NCI-H1048 (cell line): ENCODE measurements at places on chromosomes 3 and 15.
A peak's percentile ranks its signal among the peaks of the same experiment; 100 is the strongest.

DNA sequence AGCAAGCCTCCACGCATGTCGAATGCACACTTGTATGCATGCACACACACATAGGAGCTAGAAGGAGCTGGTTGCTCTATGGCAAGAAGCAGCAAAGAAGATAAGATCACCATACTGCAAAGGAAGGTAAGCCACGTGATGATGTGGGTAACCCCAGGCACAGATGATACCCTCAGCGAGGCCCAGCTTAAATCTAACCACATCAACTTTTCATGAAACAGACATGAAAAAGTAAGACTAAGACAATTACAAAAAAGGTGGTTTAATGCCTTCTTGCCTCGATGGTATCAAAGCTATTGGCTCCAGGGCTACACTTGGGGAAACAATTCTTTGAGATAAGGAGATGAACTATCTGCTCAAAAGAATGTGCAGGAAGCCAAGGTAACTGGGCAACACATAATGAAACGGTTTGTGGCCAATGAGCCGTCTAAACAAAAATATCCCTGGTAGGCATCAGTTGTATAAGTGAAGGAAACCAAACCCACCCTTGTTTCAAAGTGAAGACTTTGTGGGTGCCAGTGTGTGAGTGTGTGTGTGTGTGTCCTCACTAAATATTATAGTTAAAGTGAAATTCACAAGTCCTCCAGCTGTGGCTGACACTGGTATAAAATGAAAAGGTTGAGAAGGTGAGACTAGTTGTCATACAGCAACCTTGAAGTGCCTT is 365.7 kb upstream of the ICE2 start:
- DNase-seq, result no peak

DNA sequence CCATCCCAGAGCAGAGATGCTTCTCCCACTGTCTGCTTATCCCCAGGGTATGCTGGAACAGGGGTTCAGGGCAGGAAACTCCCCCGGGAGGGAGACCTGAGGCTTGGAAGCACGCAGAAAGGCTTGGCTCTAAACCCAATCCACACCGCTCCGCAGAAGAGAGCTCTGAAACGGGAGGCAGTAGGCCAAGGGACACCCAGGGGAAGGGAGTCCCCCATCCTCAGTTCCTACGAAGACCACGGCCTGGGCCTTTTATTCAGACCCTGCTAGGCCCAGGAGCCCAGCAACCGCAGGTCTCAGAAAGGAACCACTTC is 1.8 kb upstream of the HAPLN3 start:
- no peak for DNase-seq

- DNase-seq, result no peak
Measured at GRCh38 chr3:45832699-45833098, 9.2 kb downstream of the LZTFL1 start.

DNA sequence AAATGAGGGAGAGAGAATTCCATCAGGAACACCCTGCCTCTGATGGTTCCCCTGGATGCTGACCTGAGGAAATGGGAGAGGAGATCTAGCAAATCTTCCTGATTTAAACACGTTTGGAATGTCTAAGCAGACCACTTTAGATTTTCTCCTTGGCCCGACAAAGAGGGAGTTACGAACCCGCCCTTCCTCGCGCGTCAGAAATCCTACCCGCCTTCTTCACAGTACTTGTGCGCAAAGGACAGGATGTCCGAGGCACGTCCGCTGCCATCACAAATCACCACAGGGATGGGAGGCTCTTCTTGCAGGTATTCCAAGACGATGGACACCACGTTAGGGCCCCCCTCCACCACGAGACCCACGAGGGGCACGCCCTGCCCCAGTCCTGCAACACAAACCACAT is 38.6 kb downstream of the TRPM1 start:
- no peak for DNase-seq

GRCh38 chr3:115071166-115071565 is 75.9 kb downstream of the ZBTB20 start:
- no peak for DNase-seq

DNA sequence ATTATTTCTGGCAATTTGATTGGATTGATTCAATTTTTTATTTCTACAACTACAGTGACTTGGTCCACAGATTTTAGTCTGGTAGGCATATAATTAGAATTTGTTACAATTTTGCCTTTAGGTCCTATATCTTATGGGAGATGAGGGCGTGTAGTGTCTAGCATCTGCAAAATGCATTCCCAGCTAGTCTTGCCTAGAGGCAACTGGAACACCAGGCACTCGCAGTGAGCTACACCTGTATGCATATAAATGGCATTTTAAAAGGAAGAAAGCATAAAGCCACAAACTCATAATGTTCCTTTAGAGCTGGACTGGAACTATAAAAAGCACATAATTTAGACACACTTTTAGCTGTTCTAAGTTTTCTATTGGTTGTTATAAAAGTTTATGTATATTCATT is 17.9 kb upstream of the SPPL2A start:
- no peak for DNase-seq

- DNase-seq, result no peak
Measured at GRCh38 chr3:161349529-161350312, 21.6 kb downstream of the SPTSSB start.

GRCh38 chr15:41774062-41774881 is at the start of gene MAPKBP1:
Gene MAPKBP1, plus strand, starts transcription at chr15:41774484. Its CDS starts 792 bp downstream, at chr15:41775276.
- DNase-seq, result peak; percentile 95

GRCh38 chr3:198113206-198114053 is 153.4 kb downstream of the LMLN start:
- no peak for DNase-seq

DNA sequence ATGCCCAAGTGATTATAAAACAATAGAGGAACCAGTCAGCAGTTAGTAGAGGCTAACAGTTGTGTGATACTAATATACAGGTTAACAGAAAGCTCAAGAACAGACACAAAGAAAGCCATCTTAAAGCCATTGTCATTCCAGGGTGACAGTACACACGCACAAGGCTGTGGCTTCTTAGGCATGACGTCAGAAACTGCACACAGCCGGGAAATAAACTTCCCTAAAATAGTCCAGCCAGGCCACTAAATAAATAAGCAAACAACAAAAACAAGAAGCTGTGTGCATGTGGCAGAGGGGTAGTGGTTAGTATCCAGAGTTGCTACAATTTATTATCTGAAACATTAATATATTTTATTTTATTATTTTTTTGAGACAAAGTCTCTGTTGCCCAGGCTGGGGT is 49.8 kb downstream of the PPCDC start:
- no peak for DNase-seq

- DNase-seq, result no peak
Measured at GRCh38 chr3:132654721-132655120, 4.9 kb downstream of the ACAD11 start.

DNA sequence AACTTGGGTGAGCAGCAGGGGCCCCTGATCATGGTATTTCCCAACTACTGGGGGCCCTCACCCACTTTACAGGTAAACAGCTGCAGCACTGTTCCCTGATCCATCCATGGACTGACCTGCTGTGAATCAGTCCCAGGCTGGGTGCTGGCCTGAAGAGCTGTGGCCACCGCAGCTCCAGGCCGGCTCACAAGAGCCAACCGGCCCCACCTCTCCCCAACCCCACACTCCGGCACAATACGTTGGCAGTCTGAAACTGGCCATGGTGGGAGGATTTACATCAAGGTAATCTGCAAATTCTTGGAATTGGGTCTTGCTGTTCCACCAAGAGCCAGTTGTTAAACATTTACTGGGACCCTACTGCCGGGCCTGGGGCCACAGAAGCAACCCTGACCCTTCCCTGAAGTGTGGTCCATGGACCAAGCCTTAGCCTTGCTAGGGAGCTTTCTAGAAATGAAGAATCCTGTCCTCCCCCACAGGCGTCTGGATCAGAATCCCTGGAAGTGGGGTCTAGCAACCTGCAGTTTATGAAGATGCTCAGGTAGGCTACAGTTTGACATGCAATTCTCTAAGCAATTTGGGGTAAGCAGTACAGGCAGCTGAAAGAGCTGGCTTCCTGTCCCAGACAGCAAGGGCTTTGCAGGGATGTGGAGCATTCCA is 3.7 kb downstream of the SLC6A20 start:
- DNase-seq, result no peak

DNA sequence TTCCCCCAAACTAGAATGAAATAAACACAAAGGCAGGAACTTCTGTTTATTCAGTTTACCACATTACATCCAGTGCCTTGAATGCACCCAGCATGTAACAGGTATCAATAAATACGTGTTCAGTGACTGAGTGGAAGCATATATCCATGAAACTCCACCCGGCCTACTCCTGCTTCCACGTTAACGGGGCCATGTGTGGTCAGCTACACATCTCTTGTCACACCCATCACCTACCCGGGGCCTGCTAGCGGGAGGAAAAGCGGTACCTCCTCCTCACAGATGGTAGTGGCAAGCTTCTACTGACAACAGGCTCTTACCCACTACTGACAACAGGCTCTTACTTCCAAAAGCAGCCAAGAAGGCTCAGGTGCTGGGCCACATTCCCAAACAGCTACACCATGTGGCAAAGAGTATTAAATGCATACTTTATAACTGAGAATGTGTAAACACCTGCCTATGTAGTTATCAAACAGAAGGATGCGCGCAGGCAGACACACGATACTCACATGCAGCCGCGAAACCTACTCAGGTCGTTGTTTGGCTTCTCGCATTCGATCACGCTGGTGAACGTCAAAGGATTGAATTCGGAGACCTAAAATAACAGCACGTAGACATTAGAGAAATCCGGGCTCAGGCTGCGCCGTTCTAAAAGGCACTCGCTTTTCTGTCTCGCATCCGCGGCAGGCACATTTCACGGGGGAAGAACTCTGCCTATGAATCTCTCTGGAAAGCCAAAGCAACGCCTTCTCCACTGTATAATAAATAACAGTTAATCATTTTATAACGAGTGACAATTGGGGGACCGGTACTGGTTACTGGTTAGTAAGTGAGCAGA is 127.4 kb downstream of the ATP10A start:
- no peak for DNase-seq

GRCh38 chr3:31613177-31613576 is 80.5 kb downstream of the STT3B start:
- DNase-seq, result no peak

GRCh38 chr3:113158171-113158570 is 53.2 kb upstream of the BOC start:
- DNase-seq, result no peak

DNA sequence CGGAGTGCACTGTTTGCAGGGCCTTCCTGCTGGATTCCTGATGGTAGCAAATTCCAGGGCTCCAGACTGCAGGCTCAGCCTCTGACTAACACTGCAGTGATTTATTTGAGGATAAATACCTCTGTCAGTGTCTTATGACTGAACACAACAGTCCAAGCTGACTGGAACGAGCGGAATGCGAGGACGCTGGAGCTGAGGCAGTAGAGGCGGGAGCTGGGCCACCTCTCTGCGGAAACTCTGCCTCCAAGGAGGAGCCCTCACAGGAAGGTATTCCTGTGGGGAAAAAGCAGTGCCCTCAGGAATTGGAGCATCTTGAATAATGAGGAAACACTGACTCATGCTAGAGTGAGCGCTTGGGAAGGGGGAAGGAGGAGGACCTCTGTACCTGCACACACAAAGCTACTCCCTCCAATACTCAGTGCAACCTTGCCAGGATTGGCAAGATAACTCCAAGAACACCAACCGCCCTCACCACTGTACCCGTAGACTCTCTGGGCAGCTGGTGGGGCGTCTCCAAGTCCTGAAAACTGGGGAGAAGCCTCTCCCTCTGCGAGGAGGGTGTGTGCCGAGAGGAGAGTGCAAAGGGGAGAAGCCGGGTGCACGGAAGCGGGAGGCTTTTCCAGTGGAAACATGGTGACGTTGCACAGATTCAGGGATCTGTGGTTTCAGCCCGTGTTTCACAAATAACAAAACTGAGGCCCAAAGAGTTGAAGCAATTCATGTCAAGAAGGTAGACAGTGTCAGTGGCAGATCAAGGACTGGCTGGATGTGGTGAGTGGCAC is 43.0 kb downstream of the VGLL4 start:
- DNase-seq, result no peak

DNA sequence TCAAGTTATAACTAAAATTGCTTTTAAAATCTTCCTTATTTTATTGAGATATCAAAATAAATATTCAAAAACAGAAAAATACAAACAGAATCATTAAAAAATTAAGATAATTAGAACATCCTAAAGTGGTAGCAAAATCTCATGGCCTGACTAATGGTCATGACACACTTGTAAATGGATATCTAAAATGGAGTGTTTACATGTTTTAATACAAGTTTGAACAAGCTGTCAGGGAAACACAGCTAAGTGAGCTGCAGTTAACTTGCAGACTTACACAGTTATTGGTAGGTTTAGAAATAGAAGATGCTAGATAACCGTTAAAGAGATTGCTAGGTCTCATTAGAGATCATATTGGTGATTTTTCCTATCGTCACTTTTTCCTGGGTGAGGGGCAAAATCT is 242.3 kb downstream of the LPP start:
- DNase-seq, result no peak

DNA sequence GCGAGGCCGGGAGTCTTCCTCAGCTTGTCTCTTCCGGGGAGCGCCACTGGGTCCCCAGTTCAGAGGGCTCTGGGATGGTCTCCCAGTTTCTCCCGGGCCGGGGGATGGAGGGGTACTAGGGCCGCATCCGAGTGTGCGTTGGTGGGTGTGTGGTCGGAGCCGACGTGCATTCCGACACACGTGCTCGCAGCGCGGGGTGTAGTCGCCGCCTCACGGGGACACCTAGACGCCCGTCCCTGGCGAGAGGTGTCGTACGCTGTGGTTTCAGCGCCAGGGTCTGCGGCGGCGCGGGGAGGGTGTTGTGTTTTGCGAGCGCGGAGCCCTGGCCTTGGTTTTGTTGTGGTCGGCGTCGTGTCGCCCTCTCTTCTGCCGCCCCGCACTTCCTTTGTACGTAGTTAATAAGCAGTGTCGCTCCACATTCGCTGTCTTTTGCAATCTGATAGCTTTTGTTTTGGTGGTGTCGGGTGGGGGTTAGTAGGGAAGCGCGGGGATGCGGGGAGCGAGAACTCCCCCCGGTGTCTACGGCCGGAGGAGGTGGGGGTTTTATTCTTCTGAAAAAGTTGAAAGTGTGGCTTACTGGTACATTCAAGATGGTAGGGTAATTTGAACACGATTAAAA is 2.2 kb downstream of the IGF1R start:
- DNase-seq, result no peak

DNA sequence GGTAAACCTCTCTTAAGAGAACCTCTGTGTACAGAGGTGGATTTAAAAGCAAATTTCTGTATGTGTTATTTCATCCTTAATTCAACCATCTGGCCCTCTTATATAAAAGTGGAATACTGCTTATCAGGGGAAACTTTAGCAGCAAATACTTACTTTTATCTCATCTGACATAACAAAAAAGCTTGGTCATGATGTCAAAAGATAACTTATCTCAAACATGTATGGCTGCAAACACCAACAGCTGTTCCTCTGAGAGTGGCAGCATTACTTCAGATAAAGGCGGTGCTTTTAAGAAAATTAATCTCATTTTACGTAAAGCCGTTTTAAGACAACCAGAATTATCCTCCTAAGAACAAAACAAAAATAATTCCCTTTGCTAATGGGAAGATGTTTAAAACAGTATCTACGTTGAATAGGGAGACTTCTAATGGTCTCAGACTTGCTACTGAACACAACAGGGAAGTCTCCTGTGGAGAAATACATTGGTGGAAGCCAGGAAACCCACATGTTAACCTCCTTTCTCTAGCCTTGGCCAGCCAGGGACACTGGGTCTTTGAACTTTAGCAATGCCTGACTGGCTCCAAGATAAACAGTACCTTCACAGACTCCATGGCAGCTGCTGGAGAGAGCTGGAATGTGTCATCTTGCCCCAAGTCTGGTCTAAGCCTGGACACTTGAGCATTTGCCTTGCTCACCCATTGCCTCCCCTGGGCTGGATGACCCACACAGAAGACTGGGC is 18.1 kb downstream of the ARRDC4 start:
- DNase-seq, result no peak
